Activated T-cell treated with anti-CD3 and anti-CD28 coated beads for 4 hours (primary cell): ENCODE measurements at places on chromosomes 3 and 15.

GRCh38 chr3:128232376-128233178 lies 79.3 kb downstream of the EEFSEC start:
- DNase-seq = no peak

- no peak for DNase-seq
Observed at GRCh38 chr3:141926929-141927328, 50.5 kb downstream of the ATP1B3 start.

DNA sequence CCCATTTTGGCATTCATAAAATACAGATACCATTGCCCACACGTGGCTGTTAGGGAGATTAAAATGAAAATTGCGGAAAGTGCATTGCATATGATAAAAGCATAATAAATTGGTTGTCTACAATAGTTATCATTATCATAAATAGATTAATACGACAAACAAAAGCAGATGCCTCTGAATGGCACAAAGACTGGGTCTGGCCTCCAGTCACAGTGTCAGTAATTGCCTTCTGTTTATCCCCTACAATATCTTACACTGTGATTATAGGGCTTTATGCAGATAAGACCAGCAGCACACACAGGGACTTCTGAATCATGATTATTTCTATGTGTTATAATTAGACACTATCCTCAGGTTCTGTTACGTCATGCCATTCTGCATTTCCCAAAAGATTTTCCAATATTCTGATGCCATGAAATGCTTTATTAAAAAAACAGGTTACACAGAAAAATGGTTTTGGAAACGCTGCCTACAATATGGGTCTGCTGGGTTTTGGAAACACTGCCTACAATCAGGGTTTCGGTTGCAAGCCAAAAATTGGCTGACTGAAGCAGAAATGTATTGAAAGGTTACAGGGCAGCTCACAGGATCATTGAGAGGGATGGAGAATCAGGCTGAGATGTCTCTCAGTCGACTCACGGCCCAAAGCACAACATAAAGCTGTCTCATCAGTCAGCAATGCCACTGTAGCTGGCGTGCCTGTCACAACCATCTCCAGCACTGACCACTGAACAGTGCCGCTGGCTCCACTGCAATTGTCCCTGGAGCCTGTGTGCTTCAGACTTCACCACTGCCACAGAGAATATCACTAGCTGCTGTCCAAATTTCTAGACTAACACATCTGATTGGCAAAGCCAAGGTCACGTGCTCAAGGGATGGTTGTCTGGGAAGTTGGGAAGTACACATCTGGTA lies 248.1 kb downstream of the ERC2 start:
- DNase-seq = no peak

- DNase-seq = no peak
Observed at GRCh38 chr3:28791713-28792255, 443.2 kb upstream of the AZI2 start.
